Caco-2 (cell line): ENCODE measurements at places on chromosomes 3 and 15. TPM values are rescaled to one million over a fixed set of nuclear protein-coding genes. Genes with fewer than 3 reads are reported as not detected.
A peak's percentile ranks its signal among the peaks of the same experiment; 100 is the strongest.

DNA sequence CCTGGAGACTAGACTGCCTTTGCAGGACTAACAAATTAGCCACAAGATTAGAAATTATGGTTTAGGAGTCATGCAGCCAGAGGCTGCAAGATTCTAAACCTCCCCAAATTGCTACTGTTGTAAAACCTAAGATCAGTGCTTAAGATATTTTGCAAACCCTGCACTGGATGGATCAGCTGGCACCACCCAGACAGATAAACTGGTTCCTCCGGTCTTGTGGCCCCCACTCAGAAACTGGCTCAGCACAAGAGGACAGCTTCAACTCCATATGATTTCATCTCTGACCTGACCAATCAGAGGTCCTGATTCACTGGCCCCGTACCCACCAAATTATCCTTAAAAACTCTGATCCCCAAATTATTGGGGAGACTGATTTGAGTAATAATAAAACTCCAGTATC is 19.5 kb upstream of the PXYLP1 start:
- H3K4me1 ChIP-seq: no peaks in the 10 kb centered on the region
- H3K27me3 ChIP-seq: no peaks in the 10 kb centered on the region
- no peaks in the 10 kb centered on the region for H3K36me3 ChIP-seq

The GOLGA6D gene
- not detected in 2 replicates for total RNA-seq

DNA sequence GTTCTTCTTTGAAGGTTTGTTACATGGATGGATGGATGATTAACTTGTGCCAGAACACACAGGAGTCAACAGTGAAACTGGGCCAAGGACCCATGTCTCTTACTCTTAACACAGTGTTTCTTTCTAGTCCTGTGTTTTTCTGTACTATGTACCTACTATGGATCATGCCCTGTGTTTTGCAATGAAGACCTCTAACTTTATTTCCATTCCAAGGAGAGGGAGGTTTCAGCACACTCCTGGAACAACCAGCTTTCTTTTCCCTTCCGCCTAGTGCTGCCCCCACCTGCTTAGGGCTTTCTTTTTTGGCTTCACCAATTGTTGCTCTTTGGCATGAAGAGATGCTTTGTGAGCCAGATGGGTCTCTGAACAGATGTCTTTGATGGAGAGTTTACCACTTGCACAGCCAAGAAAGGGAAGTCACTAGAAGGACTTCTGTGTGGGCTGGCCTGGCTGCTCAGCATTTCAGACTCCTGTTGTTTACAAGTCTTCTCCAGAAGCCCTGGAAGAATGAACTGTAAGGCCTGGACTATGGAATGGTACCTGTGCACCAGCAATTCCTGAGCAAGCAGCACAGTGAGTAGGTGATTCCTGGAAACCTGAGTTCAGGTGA is 44.5 kb downstream of the SNAPC5 start:
- H3K27ac ChIP-seq: no peak overlapping the region
- no peak overlapping the region for H3K4me3 ChIP-seq
- no peaks in the 10 kb centered on the region for H3K36me3 ChIP-seq
- H3K4me1 ChIP-seq: no peaks in the 10 kb centered on the region
- H3K27me3 ChIP-seq: no peaks in the 10 kb centered on the region

DNA sequence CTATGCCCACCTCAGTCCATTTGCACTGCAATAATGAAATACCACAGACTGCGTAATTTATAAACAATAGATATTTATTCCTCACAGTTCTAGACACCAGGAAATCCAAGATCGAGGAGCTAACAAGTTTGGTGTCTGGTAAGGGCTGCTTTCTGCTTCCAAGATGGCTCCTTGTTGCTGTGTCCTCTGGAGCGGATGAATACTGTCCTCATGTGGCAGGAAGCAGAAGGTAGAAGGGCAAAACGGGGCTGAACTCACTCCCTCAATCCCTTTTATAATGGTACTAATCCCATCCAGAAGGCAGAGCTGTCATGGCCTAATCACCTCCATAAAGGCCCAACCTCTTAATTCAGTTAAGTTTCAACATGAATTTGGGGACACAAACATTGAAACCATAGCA is 75.3 kb downstream of the P2RY1 start:
- peaks cover 6% of the 10 kb centered on the region for H3K4me1 ChIP-seq
- H3K27ac ChIP-seq: no peak overlapping the region
- no peak for DNase-seq
- no peaks in the 10 kb centered on the region for H3K36me3 ChIP-seq

DNA sequence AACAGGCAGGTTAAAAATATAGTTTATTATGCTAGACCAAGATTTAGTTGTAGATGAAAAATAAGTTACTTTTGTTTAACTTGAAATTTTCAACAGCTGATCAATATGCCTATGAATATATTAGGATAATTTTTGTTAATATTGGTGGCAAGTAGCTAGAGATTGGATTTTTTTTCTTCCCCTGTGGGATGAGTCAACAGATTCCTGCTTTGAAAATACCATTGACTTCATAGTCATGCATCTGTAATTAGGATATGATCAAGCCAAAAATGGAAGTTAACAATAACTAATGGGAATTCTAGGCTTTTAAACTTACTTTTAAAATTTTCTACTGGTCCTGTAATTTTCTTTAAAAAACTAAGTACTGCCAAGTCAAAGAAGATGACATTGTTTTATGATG is 211.7 kb downstream of the ZIC1 start:
- no peaks in the 10 kb centered on the region for H3K27me3 ChIP-seq
- no peak overlapping the region for H3K4me3 ChIP-seq
- H3K27ac ChIP-seq: no peak overlapping the region
- H3K4me1 ChIP-seq: no peaks in the 10 kb centered on the region
- H3K36me3 ChIP-seq: no peaks in the 10 kb centered on the region

GRCh38 chr3:152688313-152688712 is 146.6 kb upstream of the P2RY1 start:
- no peak for DNase-seq
- H3K4me1 ChIP-seq: no peaks in the 10 kb centered on the region
- no peak overlapping the region for H3K27ac ChIP-seq
- H3K36me3 ChIP-seq: no peaks in the 10 kb centered on the region
- H3K4me3 ChIP-seq: no peak overlapping the region

- no peak overlapping the region for H3K27ac ChIP-seq
- no peaks in the 10 kb centered on the region for H3K27me3 ChIP-seq
- H3K36me3 ChIP-seq: no peaks in the 10 kb centered on the region
- no peaks in the 10 kb centered on the region for H3K4me1 ChIP-seq
- no peak overlapping the region for H3K4me3 ChIP-seq
These were observed 68.0 kb downstream of the SLTM start for GRCh38 chr15:58865425-58865880.

DNA sequence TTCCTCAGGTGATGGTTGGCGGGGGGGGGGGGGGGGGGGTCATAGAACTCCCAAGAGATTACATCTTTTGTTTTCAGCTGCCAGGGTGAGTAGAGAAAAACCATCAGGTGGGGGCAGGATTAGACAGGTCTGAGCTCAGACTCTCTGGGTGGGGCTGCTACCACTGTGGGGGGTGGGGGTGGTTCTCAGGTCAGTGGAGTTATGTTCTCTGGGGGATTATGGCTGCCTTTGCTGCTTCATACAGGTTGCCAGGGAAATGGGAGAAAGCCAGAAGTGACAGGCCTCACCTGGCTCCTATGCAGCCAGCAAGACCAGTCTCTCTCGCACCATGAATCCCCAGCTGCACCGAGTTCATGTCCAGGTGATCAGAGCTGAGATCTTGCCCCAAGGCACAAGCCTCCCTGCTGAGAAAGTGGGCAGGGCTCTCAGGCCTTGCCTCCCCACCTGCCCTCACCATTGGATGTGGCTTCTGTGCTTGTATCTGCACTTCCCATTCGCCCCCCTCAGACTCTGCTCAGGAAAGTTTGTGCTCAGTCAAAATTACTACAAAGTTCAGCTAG is 828.1 kb downstream of the MCTP2 start:
- H3K4me1 ChIP-seq: no peaks in the 10 kb centered on the region
- DNase-seq: no peak
- no peaks in the 10 kb centered on the region for H3K36me3 ChIP-seq
- H3K27ac ChIP-seq: no peak overlapping the region
- no peak overlapping the region for H3K4me3 ChIP-seq

- H3K27ac ChIP-seq: no peak overlapping the region
- no peaks in the 10 kb centered on the region for H3K36me3 ChIP-seq
- H3K27me3 ChIP-seq: no peaks in the 10 kb centered on the region
- no peak for DNase-seq
These were observed 28.7 kb upstream of the ARIH1 start for GRCh38 chr15:72445426-72445825.

DNA sequence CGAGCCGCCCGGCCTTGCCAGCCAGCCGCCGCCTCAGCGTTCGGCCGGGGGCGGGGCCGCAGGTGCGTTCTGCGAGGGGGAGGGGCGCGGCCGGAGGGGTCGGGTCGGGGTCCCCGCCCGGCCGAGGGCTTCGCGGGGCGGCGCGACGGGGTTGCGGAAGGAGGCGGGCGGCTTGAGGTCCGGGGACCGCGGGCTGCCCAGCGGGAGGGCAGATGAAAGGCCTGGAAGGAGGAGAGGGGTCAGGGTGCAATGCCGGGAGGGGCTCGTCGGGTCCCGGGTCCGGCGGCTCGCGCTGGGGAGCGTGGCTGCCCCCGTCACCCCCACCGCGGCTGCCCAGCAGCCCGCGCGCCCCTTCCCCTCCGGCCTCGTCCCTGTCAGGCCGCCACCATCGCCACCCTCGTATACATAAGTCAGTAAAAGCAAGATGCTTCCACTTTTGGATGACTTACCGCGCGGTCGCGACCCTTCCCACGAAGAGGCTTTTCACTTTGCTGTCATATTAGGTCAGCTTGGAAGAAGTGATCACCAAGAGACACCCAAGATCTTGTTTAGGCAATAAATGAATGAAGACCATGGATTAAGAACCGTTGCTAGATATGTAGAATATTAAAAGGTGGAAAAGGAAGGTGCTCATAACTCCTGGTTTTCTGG is 620 bp upstream of the ANP32A start:
- peak overlapping the region; percentile 84 for H3K27ac ChIP-seq
- no peaks in the 10 kb centered on the region for H3K27me3 ChIP-seq
- no peak for DNase-seq
- H3K4me1 ChIP-seq: peaks cover 12% of the 10 kb centered on the region
- H3K36me3 ChIP-seq: no peaks in the 10 kb centered on the region

DNA sequence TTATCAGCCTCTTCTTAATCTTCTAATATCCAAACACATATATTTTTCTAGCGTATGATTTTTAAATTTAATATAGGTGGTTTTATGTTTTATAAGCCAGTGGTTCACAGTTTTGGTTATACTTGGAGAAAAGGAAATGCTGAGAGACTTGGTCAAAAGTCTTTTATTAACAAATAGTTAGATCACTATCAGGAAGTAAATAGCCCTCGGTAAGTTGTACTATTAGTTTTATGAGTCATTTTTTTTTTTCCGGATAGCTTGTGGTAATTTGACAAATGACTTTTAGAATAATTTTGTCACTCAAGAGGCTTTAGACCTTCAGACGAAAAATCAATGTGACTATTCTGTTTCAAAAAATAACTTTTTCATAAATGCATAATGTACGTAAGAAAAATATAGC is 232.2 kb upstream of the ROBO1 start:
- no peak overlapping the region for H3K4me3 ChIP-seq
- H3K27ac ChIP-seq: no peak overlapping the region
- no peaks in the 10 kb centered on the region for H3K4me1 ChIP-seq
- no peak for DNase-seq

GRCh38 chr15:99108993-99109392 is 4.1 kb downstream of the SYNM start:
- no peak overlapping the region for H3K4me3 ChIP-seq
- H3K27me3 ChIP-seq: no peaks in the 10 kb centered on the region; the same call in 1 of the 2 replicates
- H3K27ac ChIP-seq: no peak overlapping the region

DNA sequence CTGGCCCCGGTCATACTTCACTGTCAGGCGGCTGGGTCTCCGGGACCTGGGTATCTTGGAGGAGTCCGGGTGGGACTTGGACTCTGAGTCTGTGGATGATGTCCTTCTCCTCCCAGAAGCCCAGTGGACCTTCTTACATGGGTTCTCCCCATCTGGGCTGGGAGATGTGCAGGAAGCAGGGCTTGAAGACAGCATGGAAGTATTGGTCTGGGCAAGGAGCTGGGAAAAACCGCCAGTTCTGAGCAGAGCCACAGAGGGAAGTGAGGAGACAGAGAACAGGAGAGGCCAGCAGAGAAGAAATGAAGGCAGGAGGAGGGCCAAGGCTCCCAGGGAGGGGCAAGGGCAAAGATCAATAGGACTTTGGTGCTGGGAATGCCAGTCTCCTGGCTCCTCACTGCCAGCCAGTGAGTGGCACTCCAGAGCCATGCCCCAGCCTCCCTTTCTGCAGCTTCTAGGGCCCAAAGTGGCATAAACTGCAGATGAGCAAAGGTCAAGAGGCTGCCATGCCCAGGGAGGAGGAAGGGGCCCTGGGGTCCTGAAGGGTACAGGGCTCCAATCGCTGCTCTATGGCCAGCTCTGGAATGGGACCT is at the start of gene PPP1R14D:
TSS of gene PPP1R14D (minus strand) at position 262 of the 590 bp plus-strand sequence. CDS start at position 195, 67 bp downstream.
- no peak for DNase-seq
- no peaks in the 10 kb centered on the region for H3K27me3 ChIP-seq
- H3K36me3 ChIP-seq: no peaks in the 10 kb centered on the region

The EFHB gene
- 0.39 and 1.4 TPM in 2 replicates for total RNA-seq

DNA sequence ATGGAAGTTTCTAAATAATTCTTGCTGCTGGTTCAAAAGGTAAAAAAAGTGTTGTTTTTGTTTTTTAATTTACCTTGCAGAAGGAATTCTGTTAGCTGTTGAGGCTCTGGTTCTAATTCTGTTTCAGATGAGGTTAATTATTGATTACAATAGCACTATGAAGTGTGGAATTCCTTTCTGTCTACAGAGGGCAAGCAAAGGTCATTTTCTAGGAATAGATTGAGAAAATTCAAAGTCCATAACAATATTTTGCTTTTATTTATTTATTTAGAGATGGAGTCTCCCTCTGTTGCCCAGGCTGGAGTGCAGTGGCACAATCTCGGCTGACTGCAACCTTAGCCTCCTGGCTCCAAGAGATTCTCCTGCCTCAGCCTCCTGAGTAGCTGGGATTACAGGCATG is 789.6 kb downstream of the GRM7 start:
- no peaks in the 10 kb centered on the region for H3K36me3 ChIP-seq
- no peak for DNase-seq
- H3K27me3 ChIP-seq: no peaks in the 10 kb centered on the region
- no peak overlapping the region for H3K27ac ChIP-seq
- H3K4me3 ChIP-seq: no peak overlapping the region

DNA sequence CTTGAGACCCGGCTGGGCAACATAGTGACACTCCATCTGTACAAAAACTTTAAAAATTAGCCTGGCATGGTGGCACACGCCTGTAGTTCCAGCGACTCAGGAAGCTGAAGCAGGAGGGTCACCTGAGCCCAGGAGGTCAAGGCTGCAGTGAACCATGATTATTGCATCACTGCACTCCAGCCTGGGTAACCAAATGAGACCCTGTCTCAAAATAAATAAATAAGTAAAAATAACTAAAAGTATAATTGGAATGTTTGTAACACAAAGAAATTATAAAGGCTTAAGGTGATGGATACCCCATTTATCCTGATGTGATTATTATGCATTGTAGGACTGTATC is 38.6 kb downstream of the MYO1E start:
- H3K4me3 ChIP-seq: no peak overlapping the region
- no peak for DNase-seq
- H3K4me1 ChIP-seq: peaks cover 30% of the 10 kb centered on the region
- no peaks in the 10 kb centered on the region for H3K36me3 ChIP-seq
- no peaks in the 10 kb centered on the region for H3K27me3 ChIP-seq
- H3K27ac ChIP-seq: peak overlapping the region; percentile 13

The CEP19 gene
- 1.6 and 1.7 TPM in 2 replicates for total RNA-seq
